ENCODE measurements at places on chromosomes 3 and 15. TPM values are rescaled to one million over a fixed set of nuclear protein-coding genes. Genes with fewer than 3 reads are reported as not detected.

RLBP1 gene
- 0.12 TPM for total RNA-seq

SEMA7A gene
- total RNA-seq = 13.8 TPM

MED12L gene
- 6.4 TPM for total RNA-seq

MYZAP gene
- 5.8 TPM for total RNA-seq

LRRIQ4 gene
- not detected for total RNA-seq

CPN2 gene
- not detected for total RNA-seq

SNURF gene
- total RNA-seq = 0.44 TPM

LAMB2 gene
- total RNA-seq = 213 TPM

KIF7 gene
- 0.12 TPM for total RNA-seq

SFMBT1 gene
- 14.8 TPM for total RNA-seq

C3orf49 gene
- total RNA-seq = not detected

PRR20G gene
- 0.30 TPM for total RNA-seq

SERPINI2 gene
- total RNA-seq = 0.27 TPM

RTP3 gene
- not detected for total RNA-seq

ACAD11 gene
- 12.6 TPM for total RNA-seq

NDUFB5 gene
- total RNA-seq = 116 TPM

CHST13 gene
- total RNA-seq = 0.91 TPM

CELF6 gene
- 0.52 TPM for total RNA-seq

ITGA11 gene
- total RNA-seq = not detected

STRC gene
- total RNA-seq = 0.91 TPM

TNFSF10 gene
- 0.20 TPM for total RNA-seq

SNX33 gene
- total RNA-seq = 8.3 TPM

ACOX2 gene
- total RNA-seq = 12.8 TPM

CHL1 gene
- not detected for total RNA-seq

CHST2 gene
- 1.7 TPM for total RNA-seq

FNDC3B gene
- 45.7 TPM for total RNA-seq

LEKR1 gene
- 2.1 TPM for total RNA-seq

GNB4 gene
- total RNA-seq = 0.10 TPM
